T-helper 1 cell (primary cell): ENCODE measurements at places on chromosomes 6 and 20.

DNA sequence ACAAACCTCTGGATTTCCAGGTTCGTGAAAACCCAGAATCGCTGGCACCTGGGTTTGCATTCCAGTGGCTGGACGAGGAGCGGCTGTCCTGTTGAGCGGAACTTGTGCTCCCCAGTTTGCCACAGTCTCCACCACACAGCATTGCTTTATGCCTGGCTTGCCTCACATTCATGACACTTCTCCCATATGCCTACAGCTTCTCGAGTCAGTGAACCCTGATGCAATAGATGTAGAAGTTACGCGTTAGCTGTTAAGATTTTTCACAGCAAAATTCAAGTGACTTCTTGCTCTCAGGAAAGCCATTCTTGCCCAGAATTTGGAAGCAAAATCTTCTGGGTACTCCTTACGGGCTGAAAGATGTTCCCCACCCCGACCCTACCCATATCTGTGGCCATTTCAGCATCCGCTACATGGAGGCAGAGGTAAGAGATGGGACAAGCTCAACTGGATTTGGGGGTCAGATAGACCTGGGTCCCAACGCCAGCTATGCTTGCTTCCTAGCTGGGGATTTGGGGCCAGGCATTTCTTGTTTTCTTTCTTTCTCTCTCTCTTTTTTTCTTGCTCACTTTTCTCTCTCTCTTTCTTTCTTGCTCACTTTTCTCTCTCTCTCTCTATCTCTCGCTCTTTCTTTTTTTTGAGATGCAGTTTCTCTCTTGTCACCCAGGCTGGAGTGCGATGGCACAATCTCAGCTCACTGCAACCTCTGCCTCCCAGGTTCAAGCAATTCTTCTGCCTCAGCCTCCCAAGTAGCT, 12.4 kb upstream of the GDAP1L1 start:
- DNase-seq = no peak

DNA sequence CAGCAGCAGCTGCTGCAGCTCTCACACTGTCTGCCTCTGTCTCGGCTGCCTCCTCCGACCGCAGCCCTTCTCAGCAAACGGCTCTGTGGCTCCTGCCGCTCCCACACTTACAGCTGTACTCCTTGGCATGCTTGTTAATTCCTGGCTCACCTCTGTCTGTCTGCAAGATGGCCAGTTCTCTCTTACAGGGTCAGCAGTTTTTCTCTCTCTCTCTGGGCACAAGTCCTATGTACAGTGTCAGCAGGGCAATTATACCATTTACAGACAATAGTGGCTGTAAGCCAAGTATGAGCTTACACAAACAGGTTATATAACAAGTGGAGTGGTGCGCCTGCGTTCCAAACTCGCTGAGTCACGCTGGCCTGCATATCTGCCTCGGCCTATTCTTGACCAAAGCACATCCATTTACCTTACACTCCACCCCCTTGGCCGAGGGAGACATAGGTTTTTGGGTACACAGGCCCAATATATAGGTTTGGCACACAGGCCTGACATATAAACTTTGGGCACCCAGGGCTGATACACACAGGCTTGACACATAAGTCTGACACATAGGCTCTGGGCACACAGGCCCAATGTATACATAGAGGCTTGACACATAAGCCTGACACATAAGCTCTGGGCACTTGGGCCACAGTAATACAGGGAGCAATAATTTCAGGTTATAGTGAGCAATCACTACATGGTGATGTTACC, 4.4 kb downstream of the ZKSCAN3 start:
- no peak for DNase-seq

GRCh38 chr6:161417717-161418462, 144.0 kb upstream of the AGPAT4 start:
- DNase-seq = no peak

GRCh38 chr20:11098888-11099287, 425.1 kb upstream of the JAG1 start:
- no peak for DNase-seq
